ENCODE measurements at places on chromosomes 2 and 18.

- no peak for DNase-seq
Observed at GRCh38 chr2:239395524-239395923, 5.3 kb downstream of the HDAC4 start.

GRCh38 chr2:62467100-62467474, 38.9 kb downstream of the TMEM17 start:
- no peak for DNase-seq

DNA sequence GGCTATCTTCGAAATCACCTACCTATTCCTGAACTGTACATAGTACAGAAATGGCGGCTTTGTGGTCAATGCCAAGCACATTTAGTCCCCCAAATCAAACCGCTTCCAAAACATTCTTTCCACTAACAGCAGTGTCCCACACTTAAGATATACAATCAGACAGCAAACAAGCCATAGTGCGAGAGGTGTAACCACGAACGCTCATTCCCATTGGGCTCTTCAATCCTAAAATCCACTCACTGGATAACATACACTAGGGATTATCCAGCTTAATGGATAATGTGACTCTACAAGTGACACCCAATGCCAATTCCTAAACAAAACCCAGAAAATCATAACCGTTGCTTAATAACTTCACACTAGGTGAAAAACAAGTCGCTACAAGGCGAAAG, 2.0 kb downstream of the XPO1 start:
- no peak for DNase-seq

DNA sequence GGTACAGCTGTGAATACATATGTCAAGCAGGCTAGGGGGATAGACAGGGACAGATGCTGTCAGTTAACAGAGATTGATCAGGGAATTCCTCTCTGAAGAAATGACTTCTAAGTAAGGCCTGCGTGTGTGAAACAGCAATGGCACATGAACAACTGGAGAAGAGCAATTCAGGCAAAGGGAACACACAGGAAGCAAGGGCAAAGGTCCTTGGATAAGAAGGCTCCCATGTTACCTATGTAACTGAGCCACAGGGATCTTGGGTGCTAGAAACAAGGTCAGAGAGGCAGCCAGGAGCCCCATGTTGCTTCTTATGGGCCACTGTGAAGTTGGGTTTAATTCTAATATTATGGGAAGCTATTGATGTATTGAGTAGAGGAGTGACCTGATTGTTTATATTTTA, 373.7 kb upstream of the ACVR2A start:
- DNase-seq, result no peak

GRCh38 chr2:101415884-101416283, 28.6 kb upstream of the CREG2 start:
- DNase-seq, result no peak
